NCI-H187 (cell line): ENCODE measurements at places on chromosomes 11 and 22.

- DNase-seq, result no peak
Measured at GRCh38 chr22:39719559-39720450, 149.3 kb downstream of the CACNA1I start.

GRCh38 chr11:70507466-70508230 is 109.3 kb downstream of the CTTN start:
- no peak for DNase-seq

DNA sequence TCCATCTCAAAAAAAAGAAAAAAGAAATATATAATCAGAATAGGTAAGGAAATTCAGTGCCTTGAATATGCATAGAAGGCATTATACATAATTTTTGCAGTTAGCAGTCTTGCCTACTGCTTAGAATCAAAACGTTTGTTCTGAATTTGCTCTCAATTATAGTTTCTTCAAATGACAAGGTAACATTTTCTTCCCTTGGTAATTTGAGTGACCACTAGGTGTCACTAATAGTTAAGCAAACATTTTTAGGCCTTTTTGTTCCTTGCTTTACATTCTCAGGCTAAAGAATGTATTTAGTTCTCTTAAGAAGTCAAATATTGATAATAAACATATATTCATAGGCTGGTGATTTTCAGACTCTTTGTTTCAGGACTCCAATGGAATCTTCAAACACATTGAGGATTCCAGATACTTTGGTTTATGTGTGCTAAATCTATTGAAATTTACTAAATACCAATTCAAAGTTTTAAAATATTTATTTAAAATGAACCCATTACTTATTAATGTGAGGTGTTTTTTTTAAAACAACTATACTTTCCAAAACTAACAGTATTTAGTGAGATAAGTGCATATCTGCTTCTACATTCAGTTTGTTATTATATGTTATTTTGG is 55.0 kb upstream of the DEPDC7 start:
- no peak for DNase-seq

- no peak for DNase-seq
Measured at GRCh38 chr22:28883917-28884746, 760 bp downstream of the ZNRF3 start.

DNA sequence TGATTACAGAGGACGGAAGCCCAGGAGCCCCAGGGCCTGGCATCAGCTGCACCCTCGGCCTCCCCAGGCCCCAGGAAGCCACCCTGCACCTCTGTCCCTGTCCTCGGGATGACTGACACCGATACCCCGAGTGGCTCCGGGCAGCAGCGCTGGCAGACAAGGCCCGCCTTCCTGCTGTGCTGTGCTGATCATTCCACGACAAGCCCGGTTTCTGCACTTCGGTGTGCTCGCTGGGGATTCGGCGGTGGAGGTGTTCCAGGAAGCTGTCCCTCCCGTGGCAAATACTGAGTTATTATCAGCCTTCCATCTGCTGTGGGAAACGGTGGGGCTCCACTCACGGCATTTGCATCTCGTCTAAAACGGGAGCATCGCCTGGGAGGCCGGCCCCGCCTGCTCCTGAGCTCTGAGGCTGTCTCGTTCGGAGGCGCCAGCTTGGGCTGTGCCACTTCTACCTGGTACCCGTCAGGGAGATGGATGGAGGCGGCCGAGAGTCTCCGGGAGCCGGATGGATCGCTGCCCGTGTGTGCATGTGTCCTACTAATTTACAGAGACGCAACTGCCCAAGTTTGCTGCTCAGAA is 506.1 kb downstream of the BRD1 start:
- no peak for DNase-seq

DNA sequence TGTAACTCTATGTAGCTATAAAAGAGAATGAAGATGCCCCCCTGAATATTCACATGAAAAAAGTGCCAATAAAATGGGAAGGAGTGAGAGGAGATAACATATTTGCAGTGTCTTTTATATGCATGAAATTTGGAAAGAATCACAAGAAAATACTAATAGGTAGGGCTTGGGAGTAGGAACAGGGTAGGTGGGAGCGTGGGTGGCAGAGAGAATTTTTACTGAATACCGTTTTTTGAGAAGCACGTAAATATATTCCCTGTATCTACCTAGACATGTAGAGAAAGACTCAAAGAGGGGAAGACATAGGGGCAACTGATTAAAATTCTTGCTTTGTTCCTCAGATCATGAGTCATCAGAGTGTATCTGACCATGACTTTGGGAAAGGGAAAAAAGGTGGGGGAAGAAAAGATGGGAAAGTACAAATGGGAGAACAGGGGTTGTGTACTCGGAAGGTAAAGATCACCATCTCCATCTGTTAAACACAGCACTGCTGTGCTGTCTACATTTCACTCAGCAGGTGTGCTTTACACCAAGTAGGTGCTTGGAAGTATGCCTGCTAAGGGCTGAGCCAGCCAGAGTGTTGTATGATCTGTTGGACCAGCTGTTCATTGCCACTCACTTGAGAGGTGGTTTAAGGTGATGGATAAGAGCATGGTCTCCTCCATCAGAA is 16.0 kb downstream of the PRR5L start:
- peak; percentile 10 for DNase-seq

GRCh38 chr11:18994860-18995259 is 55.6 kb upstream of the MRGPRX1 start:
- DNase-seq, result no peak

DNA sequence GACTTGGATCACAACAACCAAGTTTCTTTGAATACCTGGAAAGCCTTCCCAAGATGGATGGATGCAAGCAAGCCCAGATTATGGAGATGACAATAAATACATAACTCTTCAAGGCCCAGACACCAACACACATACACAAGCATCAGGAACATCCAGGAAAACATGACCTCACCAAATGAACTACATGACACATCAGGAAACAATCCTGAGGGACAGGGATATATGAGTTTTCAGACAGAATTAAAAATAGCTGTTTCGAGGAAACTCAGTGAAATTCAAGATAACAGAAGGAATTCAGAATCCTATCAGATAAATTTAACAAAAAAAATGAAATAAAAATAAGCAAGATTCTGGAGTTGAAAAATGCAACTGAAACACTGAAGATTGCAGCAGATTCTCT is 659.4 kb downstream of the METTL15 start:
- no peak for DNase-seq
